ENCODE measurements at places on chromosomes 1 and 21.

- no peak for DNase-seq
Measured at GRCh38 chr1:164622068-164622845, 63.3 kb downstream of the PBX1 start.

DNA sequence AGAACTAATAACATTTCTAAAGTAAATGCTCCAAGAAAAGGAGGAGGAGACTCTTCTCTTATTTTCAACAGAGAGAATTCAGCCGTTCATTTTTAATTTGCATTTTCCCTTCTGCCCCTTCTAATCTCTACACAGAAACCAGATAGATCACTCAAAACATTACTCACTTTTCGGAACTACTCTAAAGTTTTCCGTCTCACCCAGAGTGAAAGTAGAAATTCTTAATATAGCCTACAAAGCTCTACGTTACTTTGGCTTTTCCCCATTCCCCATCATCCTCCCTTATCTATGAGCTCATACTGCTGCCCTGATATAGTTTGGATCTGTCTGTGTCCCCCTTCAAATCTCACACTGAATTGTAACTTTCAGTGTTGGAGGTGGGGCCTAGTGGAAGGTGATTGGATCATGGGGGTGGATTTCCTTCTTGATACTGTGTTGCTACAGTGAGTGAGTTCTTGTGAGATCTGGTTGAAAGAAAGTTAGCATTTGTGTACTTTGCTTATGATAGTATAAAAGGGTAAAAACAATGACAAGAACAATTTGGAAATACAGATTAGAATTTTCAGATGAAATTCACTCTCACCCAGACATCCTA is 188.2 kb downstream of the AMY1C start:
- no peak for DNase-seq

DNA sequence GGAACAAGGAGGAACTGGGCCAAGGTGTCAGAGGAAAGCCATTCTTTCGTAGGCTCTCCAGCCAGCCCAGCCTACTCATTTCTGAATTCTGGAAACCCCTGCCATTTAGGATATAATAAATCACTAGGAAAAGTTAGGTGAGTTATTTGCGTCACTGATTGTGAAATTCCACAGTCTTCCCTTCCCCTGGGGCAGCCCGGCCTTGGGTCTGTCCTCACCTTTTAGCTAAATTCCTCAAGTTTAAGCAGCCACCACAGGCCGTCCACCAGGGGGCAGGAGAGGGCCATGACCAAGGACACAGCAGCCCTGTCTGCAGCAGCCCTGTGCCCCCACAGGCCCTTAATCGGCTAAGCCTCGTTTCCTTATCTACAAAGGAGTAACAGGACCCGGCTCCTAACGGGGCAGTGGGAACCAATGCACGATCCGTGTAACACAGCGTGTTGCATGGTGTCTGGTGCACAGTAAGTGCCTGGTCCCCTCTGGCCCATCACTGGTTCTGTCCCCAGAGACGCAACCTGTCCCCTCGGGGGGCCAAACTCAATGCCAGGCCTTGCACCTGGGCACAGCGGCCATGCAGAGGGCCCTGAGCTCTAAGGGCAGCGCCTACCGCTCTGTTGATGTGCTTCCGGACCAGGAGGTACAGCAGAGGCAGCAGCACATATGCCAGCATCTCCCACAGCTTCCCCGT is 18.1 kb downstream of the GPR157 start:
- DNase-seq: peak; percentile 95

GRCh38 chr1:8687039-8687438 is 130.4 kb downstream of the RERE start:
- peak; percentile 83 for DNase-seq

GRCh38 chr1:196538473-196538872 is 69.8 kb downstream of the KCNT2 start:
- peak; percentile 38 for DNase-seq

GRCh38 chr1:178702146-178702545 is 22.9 kb upstream of the RALGPS2 start:
- no peak for DNase-seq

- DNase-seq: no peak
Measured at GRCh38 chr1:48035371-48036141, 38.4 kb upstream of the TRABD2B start.

DNA sequence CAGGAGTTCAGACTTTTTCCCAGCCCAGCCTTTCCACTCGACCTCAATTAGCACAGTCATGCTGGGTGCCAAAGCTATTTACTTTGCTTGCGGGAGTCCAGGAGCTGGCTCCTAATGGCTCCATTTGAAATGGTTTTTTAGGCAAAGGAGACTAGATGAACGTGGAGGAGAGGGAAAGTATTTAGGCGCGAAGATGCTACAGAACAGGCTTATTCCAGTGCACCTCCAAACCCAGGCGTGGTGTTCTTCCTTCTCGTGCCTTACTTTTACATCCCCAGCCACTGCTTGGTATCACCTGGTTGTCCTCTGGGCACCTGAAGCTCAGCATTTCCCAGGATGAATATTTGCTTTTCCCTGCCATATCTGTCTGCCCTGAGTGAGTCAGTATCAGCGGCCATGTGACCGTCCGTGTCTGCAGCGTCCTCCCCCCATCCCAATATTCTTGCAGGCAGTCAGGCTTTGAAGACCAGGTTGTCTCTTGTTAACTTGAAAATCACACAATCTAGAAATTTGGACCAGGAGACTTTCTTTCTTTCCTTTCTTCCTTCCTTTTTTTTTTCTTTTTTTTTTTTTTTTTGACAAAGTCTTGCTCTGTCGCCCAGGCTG is 198.5 kb downstream of the DYRK1A start:
- no peak for DNase-seq

DNA sequence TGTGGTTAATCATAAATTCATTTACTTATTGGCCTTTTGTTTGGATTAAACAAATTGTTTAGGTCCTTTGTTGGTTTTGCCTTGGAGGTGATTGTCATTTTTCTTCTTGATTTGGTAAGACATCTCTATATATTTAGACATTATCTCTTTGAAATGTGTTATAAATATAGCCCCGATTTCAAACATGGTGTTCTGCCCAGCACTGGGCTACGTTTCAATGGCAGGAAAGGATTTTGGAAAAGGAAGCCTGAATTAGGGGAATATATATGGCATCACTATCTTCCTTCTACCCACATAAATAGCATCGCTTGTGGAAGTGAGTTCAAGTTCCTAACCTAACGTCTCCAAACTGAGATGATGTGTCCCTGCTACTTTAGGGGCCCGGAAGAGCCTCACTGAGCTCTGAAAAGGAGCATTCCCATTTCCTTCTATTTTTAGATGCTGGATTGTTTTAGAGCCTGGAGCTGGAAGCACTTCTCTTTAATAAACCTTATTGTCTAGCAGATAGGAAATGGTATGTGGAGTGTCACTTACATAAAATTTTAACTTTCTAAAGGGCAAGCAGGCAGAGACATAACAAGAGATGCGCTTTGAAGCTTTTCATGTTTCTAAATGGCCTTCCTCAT is 39.4 kb downstream of the PGBD5 start:
- no peak for DNase-seq

DNA sequence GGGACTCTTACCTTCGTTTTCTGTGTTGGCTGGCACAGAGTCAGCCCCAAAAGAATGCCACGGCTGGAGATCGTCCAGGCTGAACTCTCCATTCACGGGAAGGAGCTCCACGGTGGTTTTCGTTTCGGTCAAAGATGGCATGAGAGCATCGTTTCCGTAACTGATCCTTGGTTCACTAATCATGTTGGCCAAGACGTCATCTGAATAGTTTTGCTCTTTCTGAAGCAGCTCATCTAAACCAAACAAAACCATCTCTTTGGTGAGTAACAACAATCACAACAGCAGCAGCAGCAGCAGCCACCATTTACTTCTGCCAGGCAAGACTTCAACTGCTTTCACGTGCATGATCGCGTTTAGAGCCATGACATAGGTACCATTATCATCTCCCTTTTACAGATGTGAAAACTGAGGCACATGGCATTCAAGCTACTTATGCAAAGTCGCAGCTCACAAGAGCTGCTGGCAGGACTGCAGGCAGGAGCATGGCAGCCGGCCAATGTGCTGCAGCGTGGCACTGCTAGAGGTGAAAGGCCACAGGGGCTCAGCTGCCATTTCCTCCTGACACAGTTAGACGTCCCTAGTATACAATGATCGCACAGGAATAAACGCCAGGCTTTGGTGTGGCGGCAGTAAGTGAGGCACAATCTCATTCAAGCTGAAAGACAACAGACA is 177.1 kb downstream of the GABPA start:
- no peak for DNase-seq

GRCh38 chr1:230819976-230820375 is 48.3 kb downstream of the C1orf198 start:
- no peak for DNase-seq

GRCh38 chr1:74549932-74550331 is 37.5 kb upstream of the LRRC53 start:
- DNase-seq: no peak

DNA sequence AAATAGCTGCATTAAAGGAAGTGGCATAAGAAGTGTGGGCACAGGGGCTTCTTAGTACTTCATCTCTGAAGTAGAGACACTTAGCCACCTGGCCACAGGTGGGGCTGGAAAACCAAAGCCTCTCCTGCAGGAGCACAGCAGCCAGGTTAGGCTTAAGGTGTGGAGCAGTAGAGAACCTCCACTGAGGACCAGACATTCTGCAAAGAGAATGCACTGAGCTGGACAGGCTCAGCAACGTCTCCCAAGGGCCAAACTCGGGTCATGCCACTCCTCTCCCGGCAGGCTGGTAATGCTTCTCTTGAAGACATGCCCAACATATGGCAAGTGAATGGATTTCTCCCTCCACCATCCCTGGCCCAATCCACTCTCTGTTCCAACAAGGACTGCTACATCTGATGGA is 33.0 kb upstream of the LRRC38 start:
- no peak for DNase-seq

DNA sequence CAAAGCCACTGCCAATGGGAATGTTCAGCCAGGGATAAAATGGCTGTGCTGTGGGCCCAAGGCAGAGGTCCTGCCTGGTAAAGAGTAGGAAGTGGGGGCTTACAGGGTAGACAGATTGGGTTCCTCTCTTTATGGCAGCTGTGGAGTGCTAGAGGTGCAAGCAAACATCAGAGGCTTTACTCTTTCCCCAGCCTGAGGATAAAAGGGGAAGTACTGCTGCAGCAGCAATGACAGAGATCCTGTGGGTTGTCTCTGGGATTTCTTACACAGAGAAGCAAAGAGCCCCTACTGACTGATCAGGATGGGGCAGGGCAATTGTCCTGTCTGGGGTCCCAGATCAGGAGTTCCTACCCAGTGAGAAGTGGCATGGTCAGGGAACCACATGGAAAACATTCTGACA is 54.2 kb downstream of the DRAM2 start:
- no peak for DNase-seq

DNA sequence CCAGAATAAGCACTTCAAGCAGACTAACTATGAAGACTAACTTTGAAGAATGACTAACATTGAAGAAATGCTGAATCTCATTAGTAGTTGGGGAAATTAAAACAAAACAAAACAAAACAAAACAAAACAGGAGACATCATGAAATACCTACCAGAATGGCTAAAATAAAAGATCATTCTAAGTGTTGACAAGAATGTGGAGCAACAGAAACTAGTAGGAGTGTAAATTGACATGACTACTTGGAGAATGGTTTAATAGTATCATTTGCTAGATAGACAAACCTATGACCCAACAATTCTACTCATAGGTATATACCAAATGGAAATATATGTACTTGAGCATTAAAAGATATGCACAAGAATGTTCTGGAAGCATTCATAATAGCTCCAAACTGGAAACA is 18.9 kb upstream of the ZFP69B start:
- DNase-seq: no peak

GRCh38 chr21:37445228-37445627 is 78.7 kb downstream of the DYRK1A start:
- DNase-seq: no peak

All from NCI-H82 (cell line).